Tongue (tissue), 3 donors: ENCODE measurements at places on chromosomes 6 and 20.

DNA sequence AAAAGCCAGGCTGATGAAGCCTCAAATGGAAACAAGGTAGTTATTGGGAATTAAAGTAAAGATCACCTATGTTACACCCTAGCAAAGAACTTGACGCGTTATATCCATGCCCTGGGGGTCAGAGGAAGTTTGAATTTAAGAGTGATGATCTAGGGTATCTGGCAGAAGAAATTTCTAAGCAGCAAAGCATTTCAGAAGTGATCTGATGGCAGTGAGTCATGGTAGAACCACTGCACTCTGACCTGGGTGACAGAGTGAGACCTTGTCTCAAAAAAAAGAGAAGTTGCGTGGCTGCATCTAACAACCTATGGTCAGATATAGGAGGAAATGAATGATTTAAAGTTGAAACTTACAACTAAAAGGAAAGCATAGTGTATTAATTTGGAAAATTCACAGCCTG lies 45.2 kb downstream of the SCP2D1 start:
- no peak for DNase-seq

DNA sequence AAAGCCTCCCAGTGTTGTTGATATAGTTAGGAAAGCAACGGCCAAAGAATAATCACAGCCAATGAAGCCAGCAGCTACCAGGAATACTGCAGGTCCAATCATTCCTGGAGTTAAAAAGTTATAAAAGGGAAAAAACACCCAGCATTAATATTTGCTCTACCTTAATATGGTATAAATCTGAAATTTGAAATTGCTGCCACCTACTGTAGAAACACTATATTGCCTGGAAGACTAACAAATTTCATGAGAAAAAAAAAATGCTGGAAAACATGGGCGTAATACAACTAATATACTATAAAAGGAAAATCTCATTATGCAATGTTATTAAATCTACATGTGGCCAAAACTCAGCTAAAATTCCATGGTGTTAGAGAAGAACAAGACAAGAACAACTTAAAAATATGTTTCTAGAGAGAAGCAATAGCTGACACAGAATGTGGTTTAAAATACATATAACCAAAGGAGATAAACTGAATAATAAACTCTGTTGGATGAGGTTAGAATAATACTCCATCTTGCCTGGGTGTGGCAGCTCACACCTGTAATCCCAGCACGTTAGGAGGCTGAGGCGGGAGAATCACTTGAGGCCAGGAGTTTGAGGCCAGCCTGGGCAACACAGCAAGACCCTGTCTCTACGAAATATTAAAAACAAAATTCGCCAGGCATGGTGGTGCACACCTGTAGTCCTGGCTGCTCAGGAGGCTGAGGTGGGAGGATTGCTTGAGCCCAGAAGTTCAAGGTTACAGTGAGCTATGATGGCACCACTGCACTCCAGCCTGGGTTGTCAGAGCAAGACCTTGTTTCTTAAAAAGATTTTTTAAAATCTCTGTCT lies 43.1 kb downstream of the SLC17A5 start:
- DNase-seq: peak; percentile 75

- no peak for DNase-seq
Observed at GRCh38 chr6:118152524-118152923, 245.5 kb downstream of the SLC35F1 start.

DNA sequence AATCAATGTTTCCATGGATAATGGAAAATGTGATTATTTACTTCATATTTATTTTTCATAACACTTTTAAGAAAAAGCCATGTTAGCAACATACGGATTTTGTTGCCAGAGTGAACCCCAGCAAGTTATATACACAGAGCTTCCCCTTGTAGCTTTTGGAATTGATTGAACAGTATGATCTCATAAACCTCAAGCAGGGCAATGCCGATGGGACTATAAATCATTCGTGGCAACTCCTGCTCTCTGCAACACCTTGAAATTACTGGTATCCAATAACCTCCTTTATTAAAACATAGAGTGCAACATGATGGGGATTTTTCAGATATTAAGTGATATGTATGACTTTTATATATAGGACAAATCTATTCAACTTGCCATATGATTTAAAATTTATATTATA lies 428.5 kb downstream of the KHDRBS2 start:
- DNase-seq: no peak

DNA sequence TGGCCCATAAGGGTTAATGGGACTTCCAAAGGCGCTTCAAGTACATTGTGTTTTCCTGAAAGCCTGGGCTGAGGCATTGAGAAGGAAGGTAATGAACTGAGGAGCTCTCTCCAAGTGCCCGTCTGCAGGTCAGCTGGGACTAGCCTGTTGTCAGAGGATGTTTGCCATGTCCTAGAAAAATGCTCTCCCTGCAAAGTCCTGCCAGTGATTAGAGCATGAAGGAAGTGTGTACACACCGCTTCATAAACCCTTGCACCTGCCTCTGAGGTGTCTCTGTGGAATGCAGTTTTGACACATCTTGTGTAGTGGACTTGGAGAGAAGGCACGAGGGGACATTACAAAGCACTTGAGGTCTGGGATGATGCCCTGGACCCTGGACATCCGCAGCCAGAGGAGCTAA lies 506.7 kb downstream of the KIF16B start:
- no peak for DNase-seq

DNA sequence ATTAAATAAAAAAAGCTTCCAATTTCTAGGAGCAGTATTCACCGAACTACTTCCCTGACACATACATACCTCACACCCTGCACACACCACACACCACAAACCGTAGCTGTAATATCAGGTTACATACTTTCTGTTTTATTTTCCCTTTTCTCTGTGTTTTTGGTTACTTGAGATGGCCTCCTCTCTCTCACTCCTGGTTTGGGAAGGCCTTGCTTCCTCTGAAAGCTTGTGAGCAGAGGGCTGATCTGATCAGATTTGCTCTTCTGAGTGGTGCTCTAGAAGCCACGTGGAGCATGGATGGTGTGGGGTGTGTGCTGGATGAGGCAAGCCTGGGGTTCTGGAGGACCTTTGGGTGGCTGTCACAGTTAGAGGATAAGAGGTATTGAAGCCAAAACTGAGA lies 20.9 kb downstream of the UTRN start:
- DNase-seq: no peak

DNA sequence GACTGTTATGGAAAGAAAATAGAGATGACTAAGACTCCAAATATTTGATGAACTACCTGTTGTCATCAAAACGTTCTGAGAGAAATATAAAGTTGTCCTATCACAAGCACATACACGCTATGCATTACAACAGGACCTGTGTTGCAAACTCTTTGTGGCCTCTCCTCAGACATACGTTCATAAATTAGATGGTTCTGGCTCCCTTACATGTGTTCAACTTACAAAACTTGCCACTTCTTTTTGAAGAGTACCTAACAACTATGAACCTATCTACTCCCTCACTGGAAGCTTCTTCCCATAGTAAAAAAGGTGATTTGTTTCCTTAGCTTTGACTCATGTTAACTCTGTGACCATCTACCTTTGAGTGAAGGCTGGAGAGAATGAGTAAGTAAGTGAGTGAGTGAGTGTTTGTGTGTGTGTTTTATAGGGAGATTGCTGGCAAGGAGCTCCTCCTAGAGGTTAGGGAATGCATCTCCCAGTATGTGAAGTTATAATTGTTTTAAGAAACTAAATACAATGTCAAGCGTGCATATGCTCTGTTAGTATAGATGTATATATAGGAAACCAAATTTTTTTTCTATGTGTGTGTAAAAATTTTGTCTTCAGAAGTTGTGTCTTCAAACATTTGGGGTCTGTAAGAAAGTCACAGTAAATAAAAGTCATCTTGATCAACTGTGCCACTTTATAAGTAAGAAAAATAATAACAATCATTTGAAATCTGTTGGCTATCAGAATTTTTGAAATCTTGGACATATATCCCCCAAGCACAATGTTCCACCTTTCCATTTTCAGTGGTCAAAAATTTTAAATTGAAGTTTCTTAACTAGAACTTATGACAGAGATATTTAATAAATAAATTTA lies 1211.1 kb upstream of the GJE1 start:
- DNase-seq: peak; percentile 70

- peak; percentile 36 for DNase-seq
Observed at GRCh38 chr6:43856005-43856765, 86.2 kb downstream of the VEGFA start.

DNA sequence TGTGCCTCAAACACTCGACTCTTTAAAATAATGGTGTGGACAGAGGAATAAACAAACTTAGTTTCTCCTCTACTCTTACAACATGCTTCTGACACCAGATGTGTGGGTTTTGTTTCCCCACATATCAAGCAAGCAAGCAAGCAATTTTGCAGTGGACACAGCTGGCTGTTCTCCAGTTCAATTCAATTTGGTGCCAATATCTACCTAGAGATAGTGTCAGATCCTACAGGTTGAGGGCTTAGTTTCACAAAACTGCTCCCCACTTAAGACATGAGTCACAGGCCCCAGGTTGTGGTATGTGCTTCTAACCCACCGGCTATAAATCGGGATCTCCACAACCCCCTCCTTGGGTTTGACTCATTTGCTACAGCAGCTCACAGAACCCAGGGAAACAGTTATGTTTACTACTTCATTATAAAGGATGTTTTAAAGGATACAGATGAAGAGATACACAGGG lies 131.4 kb upstream of the TRAF3IP2 start:
- DNase-seq: no peak
